Hindlimb muscle (tissue), 1 donor: ENCODE measurements at places on chromosomes 13 and 19. TPM values are rescaled to one million over a fixed set of nuclear protein-coding genes. Genes with fewer than 3 reads are reported as not detected.
A peak's percentile ranks its signal among the peaks of the same experiment; 100 is the strongest.

DNA sequence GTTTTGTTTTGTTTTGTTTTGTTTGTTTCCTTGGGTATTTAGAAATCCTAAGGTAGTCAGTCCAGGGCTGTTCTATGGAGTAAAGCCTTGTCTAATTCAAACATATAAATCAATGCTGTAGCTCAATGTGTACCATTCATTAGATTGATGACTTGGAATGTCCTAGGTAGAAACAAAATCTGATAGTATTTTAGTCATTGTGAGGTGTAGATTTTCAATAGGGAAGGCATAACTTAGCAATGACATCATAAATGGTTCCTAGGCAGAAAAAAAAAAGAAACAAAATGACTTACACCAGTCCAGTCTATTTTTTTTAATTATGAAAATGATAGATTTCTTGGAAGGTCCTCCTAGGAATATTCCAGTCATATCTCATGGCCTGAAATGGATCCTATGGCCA lies 189.9 kb downstream of the SPRY2 start:
- no peak for DNase-seq

DNA sequence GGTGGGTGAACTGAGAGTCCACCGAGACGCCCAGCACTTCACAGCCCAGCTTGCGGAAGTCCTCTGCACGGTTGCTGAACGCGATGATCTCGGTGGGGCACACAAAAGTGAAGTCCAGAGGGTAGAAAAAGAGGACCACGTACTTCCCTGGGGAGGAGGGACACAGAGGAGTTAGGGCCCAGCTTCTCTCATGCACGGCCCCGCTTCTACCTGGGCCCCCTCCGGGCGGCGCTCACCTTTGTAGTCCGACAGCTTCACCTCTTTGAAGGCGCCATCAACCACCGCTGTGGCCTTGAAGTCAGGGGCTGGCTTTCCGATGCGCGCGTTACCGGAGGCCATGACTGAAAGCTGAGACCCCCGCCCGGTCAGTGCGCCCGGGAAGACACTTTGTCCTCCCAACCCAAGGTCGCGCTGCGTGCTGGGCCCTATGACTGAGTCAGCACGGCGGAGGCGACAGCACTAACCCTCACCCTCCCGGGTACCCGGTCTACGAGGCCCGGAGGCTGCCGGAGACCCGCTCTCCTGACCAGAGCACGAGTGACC lies 606 bp downstream of the PRDX2 start:
- no peak for DNase-seq

The KCNC3 gene
- polyA plus RNA-seq = 1.1 TPM

The CATSPERD gene
- not detected for polyA plus RNA-seq

- DNase-seq = no peak
Observed at GRCh38 chr13:74070065-74070464, 64.1 kb downstream of the KLF12 start.

DNA sequence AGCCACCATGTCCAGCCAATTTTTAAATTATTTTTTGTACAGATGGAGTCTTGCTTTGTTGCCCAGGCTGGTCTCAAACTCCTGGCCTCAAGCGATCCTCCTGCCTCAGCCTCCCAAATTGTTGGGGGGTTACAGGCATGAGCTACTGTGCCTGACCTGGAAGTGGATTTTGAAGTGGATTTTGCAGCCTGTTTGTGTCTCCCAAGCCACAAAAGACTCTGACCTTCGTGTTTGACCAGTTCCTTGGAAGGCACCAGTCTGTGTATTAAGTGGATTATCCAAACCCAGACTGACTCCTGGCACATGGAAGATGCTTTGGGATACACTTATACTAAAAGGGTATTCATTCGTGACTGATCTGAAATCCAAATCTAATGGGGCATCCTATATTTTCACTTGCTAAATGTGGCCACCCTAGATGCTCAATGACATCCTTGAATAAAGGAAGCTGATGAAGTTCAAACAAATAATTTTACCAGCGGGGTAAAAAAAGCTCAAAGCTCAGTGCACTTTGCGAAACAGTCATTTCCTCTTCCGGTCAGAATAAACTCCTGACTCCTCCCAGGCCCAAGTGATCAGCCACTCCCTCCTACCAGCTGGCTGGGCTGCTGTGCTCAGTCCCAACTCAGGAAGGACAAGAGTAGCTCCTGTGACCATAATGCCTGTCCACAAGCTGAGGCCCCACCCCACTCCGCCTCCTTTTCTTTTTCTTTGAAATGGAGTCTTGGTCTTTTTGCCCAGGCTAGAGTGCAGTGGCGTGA lies 32.6 kb upstream of the GATAD2A start:
- DNase-seq = no peak

DNA sequence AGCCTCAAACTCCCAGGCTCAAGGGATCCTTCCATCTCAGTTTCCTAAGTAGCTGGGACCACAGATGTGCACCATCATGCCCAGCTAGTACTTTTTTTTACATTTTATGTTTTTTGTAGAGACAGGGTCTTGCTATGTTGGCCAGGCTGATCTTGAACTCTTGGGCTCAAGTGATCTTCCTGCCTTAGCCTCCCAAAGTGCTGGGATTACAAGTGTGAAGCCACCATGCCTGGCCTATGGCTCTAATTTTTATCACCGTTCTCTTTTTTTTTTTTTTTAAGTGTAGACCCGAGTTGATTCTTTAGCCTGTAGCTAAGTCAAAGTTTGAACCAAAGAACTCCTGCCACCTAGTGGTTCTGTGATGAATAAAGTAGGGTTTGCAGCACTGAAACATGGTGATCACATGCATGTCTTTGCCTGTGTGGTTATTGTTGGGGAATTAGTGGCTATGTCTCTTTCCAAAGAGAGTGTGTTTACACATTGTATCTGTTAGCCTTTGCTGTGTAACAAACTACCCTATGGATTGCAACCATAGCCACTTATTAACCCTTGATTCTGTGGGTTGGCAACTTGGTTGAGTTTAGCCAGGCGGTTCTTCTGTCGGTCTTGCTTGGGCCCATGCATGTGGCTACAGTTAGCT lies 11.6 kb downstream of the NFILZ start:
- DNase-seq = peak; percentile 34

DNA sequence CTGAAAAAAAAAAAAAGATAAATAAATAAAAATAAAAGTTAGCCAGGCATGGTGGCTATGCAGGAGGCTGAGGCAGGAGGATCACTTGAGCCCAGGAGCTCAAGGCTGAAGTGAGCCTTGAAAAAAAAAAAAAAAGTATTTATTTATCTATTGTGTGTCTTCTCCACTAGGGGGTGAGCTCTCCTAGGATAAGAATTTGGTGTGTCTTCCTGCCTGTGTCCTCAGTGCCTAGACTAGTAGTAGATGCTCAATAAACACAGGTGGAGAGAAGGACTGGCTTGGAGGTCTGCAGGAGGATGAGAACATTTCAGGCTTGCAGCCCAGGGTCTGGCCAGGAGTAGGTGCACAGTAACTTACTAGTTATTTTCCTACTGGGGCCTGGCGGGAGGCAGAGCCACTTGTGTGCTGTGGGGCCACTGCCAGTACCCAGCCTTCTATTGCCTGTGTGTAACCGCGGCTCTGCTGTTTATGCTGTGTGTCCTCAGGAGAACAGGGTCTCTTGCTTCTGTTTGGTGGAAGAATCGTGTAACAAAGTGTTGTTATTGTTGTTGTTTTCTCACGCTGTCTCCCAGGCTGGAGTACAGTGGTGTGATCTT lies 5.4 kb downstream of the LMTK3 start:
- no peak for DNase-seq

The TPP2 gene
- 47.1 TPM for polyA plus RNA-seq

DNA sequence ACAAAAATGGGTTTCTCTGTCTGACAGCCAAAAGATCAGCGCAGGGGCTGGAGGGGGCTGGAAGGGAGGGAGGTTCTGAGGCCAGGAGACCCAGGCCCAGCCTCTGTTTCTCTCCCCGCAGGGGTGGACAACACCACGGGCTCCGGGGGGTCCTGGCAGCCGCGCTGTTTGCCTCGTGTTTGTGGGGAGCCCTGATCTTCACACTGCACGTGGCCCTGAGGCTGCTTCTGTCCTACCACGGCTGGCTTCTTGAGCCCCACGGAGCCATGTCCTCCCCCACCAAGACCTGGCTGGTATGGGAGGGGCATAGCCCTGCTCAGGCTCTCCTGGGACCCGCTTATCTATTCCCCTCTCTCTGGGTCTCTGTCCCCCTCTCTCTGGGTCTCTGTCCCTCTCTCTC lies 9.6 kb downstream of the CPT1C start:
- DNase-seq = no peak

- no peak for DNase-seq
Observed at GRCh38 chr19:40314656-40315055, 29.5 kb upstream of the AKT2 start.

DNA sequence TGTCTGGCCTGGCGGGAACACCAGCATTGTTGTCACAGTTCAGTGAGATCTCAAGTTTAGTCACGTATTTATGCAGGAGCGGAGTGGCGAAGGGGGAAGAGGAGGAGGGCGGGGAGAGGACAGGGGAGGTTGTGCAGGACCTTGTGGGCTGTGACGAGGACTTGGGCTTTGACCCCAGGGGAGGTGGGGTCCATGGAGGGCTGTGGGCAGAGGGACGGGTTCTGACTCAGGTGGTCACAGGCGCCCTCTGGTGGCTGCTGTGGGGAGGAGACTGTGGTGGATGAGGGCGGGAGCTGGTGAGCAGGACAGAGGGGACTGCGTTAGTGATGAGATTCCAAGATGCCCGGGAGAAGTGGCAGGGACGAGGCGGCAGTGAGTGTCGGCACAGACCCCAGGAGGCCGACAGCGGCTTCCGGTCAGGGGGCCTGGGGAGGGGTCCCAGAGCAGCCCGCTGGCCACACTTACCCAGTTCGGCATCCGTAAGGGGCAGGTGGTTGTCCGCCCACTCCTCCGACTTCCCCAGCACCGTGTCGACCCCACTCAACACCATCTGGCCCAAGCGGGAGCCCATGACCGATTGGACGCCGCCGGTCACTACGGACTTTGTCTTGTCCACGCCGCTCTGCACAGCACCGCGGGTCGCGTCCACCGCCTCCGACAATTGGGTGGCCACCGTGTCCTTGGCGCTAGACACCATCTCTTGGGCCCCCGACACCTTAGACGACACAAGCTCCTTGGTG lies 15.7 kb downstream of the PLIN3 start:
- peak; percentile 52 for DNase-seq

The PBX4 gene
- 2.3 TPM for polyA plus RNA-seq

The LHB gene
- not detected for polyA plus RNA-seq

GRCh38 chr13:103539265-103539664 lies 473.0 kb upstream of the SLC10A2 start:
- DNase-seq = no peak

The CBLC gene
- polyA plus RNA-seq = not detected

DNA sequence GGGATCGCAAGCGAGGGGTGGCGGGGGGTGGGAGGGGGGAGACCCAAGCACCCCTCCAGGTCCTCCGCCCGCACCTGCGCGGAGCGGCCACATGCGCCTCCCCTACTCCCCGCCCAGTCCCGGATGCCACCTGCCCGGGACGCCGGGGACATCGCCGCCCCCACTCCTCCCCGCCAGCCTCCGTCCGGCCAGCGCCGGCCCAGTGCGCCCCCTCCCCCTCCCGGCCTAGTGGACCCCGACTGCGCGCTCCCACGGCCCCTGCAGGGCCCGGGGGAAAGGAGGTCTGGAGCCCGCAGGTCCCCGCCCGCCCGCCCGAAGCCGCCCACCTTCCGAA lies 263 bp downstream of the RHPN2 start:
- DNase-seq = no peak

The PSG7 gene
- polyA plus RNA-seq = not detected

DNA sequence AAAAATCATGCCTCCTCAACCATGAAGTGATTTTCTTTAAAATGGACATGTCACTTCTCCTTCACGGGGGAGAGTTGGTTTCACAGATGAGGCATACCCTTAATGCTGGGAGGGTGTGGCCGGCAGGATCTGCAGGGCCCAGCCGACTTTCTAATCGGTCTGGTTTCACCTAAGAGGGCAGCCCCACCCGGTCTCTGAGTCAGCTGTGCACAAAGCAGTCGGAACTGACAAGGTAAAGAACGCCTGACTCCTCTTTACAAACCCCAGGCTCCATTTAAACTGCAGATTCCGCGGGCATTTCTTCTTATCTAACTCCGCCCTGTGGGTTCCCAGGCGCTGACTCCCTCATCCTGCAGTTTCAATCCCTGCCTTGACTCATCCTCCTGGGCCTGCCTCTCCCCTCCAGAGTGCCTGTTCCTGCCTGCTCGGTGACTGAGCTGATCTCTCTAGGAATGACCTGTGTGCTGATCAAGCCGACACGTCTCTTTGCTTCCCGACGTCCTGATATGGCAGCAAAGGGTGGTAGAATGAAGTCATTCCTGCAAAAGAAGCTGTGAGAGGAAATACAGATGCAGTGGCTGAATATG lies 63.4 kb downstream of the EFNB2 start:
- no peak for DNase-seq

DNA sequence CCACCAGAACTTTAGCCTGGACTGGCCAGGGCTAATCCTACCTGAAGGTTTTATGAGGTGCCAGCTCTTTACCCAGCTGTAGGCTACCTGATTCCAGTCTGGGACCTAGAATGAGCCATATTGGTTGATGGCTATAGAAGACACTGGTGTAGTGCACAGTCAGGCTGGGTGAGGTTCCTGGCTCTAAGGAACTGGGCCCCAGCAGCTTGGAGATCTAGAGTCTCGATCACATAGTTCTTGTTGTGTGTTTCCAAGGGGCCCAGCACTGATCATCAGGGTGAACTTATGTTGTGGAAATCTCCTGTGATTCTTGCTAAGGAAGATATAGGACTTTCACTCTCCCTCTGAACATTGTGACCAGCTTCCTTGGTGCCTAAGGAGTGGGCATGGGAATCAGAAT lies 236.3 kb downstream of the ZNF536 start:
- DNase-seq = no peak

GRCh38 chr19:615619-616018 lies 17.7 kb downstream of the POLRMT start:
- DNase-seq = no peak

DNA sequence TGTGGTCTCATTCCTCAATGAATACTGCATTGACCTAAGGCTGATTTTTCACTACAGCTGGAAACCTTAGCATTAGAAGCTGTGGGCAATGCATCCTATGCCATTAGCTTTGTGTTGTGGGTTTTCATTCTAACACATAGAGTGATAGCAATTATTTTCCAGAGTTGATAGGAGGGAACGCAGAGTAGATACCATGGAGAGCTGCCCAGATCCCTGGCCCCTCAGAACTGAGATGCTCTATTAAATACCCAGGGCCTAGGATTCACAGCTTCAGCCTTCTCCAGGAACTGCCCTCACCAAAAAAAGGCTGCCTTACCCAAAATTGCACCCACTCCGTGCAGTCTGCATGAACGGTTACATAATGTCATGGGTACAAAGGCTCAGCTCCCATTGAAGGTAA lies 444.4 kb downstream of the SUCLA2 start:
- no peak for DNase-seq

The LGALS14 gene
- not detected for polyA plus RNA-seq

- no peak for DNase-seq
Observed at GRCh38 chr19:40584007-40584406, 7.3 kb downstream of the SHKBP1 start.

DNA sequence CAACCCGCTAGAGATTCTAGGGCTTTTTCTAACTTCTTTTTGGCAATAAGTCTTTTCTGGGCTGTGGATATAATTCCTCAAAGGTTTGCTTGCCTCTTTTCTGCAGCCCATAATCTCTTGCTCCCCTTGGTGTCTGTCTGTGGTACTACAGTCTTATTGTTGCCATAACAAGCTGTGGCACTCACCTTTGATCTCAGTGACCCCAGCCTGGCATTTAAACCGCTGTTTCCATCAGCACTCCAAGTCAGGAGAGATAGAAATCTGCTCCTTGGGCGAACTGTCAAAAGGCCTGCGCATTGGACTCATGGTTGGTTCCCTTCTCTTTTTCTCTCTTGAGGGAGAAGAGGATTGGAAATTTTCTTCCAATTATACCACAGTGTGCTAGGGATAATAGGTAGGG lies 14.5 kb upstream of the MPHOSPH8 start:
- DNase-seq = no peak
